ENCODE measurements at places on chromosomes 1 and 21.
A peak's percentile ranks its signal among the peaks of the same experiment; 100 is the strongest.

GRCh38 chr1:112399456-112399855 lies 3.4 kb downstream of the CTTNBP2NL start:
- no peak for DNase-seq

- DNase-seq: no peak
These were observed 462.1 kb downstream of the LMO4 start for GRCh38 chr1:87790756-87791155.

DNA sequence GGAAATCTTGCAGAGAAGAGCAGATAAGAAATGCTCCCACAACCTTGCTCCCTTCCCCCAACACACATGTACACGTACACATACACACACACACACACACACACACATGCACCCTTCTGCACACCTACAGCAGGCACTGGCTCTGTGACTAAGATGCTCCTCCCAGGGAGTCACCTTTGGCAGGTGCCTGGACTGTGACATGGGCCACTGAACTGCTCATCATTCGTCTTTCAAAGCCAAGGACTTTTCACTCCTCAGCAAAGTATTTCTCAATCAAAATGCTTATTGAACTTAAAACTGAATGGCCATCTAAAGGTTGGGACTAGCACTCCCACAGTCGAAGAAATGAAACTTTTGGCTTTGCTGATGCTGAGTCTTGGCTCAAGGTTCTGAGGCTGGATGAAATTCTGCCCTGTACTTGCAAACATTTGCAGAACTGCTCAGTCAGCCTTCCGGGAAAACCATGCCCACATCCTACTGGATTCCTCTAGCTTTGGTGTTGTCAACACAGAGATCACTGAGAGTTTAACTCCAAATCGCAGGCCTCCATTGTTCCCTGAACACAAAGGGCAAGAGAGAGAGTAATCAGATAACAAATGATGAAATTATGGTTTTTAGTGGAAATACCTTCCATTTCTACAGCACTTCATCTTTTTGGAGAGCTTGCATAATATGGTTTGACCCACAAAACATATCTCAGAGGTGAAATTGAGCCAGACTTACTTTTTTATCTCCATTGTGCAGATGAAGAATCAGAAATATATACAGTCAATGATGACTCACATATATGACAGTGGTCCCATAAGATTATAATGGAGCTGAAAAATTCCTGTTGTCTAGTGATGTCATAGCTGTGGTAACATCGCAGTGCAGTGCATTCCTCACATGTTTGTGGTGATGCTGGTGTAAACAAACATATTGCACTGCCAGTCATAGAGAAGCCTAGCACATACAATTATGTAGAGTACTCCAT lies 72.4 kb upstream of the BCAR3 start:
- DNase-seq: peak; percentile 91

DNA sequence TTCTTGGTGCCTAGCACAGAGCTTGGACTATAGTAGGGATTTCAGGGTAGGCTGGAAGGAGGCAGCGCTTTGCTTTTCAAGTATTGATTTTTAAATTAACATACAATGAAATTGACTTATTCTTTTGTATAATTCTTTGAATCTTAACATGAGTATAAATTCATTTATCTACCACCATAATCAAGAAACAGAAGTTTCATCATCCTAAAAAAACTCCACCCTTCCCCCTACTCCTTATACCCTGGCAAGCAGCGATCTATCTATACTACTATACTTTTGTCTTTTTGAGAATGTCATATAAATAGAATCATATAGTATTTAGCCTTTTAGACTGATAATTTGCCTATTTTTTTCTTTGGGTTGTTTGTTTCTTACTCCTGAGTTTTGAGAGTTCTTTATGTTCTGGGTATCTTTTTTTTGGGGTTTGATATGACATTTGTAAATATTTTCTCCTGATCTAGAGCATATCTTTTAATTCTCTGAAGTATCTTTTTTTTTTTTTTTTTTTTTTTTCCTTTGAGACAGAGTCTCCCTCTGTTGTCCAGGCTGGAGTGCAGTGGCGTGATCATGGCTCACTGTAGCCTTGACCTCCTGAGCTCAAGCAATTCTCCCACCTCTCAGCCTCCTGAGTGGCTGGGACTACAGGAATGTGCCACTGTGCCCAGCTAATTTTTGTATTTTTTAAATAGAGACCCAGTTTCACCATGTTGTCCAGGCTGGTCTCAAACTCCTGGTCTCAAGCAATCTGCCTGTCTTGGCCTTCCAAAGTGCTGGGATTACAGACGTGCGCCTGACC lies 6.4 kb downstream of the RPS6KC1 start:
- no peak for DNase-seq

- DNase-seq: no peak
These were observed 3.3 kb upstream of the TTC34 start for GRCh38 chr1:2804628-2805351.

GRCh38 chr1:183836598-183836997 lies 31.7 kb downstream of the RGL1 start:
- no peak for DNase-seq

- no peak for DNase-seq
These were observed 5.4 kb downstream of the TMEM59 start for GRCh38 chr1:54047384-54048305.

- no peak for DNase-seq
These were observed 58.2 kb downstream of the TBX19 start for GRCh38 chr1:168338589-168339503.

- DNase-seq: no peak
These were observed 44.7 kb downstream of the KCNC4 start for GRCh38 chr1:110254604-110255391.

DNA sequence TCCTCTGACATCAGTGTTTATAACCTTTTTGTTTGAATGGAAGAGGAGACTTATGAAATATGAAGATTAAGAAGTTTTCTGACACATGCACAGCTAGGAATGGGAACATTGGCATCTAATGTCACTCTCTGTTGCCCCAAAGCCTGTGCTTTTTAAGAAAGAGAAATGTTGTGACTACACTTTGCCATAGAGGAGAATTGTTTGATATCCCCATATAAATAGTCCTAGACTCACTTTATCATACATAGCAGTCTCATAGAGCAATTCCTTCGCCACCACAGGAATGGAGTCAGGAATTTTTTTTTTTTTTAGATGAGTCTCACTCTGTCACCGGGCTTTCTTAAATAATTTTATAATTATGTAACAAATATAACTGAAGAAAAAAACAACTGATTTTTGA lies 1.5 kb downstream of the KRTAP21-3 start:
- peak; percentile 1 for DNase-seq

GRCh38 chr1:78673120-78673519 lies 23.5 kb downstream of the IFI44 start:
- DNase-seq: no peak

GRCh38 chr21:43734131-43734927 lies 15.4 kb downstream of the PDXK start:
- DNase-seq: peak; percentile 63

DNA sequence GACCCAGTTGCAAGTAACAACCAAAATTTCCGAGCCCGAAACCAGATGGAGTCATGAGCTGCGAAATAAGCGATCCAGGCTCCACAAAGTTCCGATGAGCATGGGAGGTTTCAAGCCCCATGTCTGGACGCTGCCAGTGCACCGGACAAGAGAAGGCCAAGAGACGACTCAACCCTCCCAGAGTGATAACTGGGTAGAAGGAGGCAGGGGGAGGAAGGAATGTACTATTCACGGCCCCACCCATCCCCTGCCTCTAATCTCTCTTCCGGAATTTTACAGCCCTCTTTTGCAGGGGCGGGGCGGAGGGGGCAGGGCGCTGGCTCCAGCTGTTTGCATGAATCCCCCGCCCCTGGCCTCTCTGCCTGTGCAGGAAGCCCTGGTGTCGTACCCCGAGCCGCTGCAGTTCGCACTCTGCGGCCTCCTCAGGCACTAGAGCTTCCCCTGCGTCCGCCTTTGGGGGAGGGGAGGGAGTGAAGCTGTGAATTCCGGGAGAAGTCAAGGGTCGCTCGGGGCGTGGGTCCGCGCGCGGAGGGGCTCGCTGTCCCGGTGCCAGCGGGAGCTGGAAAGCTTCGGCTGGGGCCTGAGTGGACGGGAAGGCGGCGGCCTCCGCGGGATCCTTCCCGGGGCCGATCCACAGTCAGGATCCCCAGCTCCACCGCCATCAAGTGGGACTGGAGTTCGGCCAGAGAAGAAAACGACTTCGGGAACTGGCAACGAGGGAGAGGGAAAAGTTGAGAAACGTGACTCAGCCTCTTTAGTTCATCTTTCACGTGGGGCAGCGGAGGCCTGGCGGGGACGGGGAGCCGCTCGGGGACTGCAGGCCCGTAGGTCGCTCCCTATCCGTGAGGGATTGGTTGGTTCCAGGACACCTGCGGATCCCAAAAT lies 6.3 kb upstream of the PTP4A2 start:
- peak; percentile 73 for DNase-seq

DNA sequence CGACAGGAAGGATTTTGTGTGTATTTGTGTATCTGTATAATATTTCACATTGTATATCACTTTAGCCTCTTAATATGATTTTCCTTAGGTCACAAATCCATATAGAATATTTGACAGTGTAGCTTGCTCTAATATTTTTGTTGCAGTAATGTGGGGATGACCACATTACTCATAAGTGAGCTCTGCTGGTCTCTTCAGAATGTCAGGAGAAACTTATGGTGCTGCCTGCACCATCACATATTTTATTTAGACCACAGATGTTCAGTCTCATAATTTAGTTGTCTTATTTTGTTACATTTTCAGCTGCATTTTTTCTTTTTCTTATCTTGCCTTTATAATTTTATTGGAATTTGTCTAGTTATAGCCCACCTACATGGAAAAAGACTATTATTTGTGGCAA lies 205.3 kb downstream of the PBX1 start:
- DNase-seq: no peak

- no peak for DNase-seq
These were observed 23.2 kb downstream of the MCOLN2 start for GRCh38 chr1:84973498-84974334.

DNA sequence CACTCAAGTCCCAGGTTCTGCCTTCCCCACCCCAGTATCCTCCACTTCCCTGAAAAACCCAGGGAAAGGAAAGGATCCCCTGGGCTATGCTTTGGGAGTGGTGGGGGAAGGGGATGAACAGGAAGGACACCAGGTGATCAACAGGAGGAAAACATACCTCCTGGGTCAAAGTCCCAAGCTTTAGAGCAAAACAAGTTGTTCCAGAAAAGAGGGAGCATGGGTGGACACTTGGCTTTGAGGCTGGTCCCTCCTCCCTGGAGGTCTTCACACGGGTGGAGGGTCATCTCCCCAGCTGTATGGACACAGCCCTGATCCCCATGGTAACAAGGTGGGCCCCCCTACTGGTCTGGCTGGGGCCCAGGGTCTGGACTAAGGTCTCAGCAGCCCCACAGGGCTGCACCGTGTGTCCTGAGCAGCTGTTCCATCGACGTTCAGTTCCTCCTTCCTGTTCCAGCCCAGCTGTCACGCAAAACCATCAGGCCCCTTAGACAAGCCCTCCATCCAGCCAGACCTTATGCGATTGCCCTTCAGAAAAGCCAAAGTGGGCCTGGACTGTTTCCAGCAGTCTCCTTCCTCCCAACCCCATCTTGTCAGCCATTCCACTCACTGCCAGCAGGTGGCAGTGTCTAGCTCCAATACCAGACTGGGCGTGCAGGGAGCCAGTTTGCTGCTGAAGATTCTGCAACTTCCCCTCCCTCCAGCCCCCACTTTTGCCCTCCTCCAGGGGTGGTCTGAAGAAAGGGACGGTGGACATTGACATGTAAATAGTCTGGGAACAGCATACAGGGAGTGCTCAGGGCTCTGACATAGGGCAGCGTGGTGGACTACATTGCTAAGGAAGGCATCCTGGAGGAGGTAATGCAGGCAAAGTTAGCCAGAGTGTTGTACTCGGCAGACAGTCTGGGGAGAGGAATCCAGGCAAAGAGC lies 2.9 kb upstream of the PDZK1IP1 start:
- peak; percentile 84 for DNase-seq

DNA sequence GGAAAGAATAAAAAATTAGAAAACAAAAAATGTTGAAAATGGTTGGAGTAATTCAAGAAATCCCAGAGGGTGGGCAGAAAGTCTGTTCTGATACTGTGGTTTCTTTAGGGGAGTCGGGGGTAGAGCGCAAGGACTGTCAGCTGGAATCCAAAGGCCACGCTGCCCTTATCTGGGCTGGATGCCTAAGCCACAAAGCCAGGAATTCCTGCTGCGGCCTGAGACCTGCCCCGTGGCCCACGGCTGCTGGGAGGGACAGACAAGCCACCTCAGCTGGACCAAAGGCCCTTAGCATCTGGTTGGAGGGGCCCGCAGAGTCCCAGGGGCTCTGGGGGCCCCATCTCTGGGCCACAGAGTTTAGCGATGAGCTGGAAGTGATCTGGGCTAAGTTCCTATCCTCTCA lies 60.2 kb downstream of the DMRTB1 start:
- peak; percentile 81 for DNase-seq
